ENCODE measurements at places on chromosomes 7 and 10.

DNA sequence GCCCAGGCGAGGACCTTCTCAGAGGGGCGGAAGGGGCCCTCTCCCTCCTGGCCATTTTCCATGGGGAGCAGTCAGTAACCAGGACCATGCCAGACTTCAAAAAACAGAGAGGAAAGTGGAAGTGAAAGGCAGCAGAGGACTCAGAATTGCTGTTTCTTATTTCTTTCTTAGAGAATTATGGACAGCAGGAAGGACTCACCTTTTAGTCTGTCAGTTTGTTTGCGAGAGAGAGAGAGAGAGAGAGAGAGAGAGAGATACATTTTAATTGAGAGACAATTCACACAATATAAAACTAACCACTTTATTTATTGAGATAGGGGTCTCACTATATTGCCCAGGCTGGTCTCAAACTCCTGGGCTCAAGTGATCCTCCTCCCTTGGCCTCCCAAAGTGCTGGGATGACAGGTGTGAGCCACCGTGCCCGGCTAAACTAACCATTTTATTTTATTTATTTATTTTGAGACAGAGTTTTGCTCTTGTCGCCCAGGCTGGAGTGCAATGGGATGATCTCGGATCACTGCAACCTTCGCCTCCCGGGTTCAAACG lies 24.5 kb downstream of the SCD start:
- DNase-seq: no peak

DNA sequence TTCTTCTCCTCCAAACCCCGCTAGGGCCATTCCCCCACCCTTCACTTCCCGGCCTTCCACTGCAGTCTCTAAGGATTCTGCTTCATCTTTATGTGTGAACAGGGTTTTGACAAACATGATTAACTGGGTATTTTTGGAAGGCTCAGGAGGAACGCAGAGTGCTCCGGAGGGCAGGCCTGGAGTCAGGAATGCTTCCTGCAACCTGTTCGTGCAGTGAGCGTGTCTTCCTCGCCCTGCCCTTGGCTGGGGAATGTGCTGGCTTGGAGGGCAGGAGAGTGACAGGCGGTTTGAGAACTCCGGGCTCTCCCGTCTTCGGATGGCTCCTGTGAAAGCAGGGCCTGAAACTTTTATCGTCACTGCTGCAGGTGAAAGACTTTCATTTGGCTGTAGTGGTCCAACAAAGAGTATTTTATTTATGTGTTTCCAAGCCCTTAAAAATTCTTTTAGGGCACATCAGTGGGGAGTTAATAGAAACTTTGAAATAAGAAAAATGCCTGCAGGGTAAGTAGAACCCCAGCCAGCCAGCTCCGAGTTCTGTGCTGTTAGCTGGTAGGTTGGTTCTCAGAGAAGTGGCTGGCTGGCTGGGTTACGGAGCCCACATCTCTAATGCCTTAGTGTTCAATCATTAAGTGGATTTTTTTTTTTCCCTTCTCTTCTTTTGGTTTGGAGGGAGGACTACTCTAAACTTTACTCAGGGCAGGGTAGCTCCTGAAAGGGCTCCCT lies 51.0 kb downstream of the TCF7L2 start:
- no peak for DNase-seq

GRCh38 chr7:37481722-37482288 lies 33.1 kb upstream of the ELMO1 start:
- DNase-seq: no peak

- DNase-seq: no peak
These were observed 6.0 kb upstream of the SLC29A3 start for GRCh38 chr10:71312811-71313789.

DNA sequence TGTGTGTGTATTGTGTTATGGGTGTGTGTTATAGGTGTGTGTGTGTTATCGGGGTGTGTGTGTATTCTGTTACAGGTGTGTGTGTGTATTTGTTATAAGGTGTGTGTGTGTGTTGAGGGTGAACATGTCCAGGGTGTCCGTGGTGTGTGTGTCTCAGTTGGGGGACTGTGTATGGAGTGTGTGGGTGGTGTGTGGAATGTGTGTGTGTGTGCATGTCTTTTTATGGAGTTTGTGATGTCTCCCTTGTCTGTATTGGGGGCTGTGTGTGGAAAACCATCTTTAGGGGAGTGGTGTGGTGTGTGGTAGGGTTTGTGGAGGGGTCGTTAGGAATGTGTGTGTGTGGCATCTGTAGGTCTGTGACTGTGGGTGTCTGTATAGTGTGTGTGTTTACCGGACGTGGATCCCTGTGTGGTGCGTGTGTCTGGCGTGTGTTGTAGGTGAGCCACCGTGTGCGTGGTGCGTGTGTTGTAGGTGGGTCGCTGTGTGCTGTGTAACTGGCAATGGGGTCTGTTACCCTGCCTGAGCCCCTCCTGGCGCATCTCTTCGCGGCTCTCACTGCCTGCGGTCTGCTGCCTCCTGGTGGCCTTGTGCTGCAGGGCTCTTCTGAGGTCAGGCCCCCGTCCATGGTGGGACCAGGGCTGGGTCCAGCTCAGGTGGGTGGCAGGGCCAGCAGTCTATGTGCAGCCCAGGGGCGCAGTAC lies 61.7 kb downstream of the PALD1 start:
- DNase-seq: no peak

- DNase-seq: no peak
These were observed 1053.2 kb downstream of the REEP3 start for GRCh38 chr10:64574371-64574770.

DNA sequence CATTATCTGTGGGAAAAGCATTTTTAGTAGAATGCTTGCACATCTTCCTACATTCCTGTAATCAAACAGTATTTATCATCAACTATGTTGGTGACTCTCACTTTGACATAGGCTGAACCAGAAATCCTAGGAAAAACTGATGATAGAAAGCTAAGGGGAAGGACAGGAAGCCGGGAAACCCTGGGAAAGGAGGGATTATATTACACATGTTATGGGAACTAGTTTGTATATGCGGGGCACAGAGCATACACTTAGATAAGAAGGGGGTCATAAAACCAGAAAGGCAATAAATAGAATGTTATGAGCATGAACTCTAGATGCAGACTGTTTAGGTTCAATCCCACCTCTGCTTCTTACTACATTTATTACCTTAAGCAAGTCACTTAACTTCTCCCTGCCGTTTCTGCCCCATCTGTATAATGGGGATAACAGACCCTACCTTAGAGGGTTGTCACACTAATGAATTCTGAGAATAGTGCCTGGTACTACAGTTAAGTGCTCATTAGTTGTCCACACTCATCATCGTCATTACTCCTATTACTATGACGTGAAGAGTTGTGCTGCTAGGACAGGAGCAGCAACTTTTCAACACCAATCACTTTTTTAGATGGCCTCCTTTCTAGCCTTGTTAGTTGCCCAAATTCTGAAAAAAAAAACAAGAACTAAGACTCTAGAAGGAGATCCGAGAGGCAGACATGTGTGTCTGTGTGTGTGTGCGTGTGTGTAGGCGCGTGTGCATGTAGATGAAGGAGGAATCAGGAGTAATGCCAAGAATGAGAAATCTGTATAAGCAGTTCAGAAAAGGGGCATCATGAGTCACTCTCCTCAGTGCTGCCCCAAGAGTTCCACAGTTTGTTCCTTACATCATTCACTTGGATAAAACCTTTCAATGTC lies 52.2 kb downstream of the KMT2C start:
- DNase-seq: no peak
